ENCODE measurements at places on chromosomes 7 and 10.

- no peak for DNase-seq
These were observed 699 bp downstream of the GHITM start for GRCh38 chr10:84140036-84140379.

DNA sequence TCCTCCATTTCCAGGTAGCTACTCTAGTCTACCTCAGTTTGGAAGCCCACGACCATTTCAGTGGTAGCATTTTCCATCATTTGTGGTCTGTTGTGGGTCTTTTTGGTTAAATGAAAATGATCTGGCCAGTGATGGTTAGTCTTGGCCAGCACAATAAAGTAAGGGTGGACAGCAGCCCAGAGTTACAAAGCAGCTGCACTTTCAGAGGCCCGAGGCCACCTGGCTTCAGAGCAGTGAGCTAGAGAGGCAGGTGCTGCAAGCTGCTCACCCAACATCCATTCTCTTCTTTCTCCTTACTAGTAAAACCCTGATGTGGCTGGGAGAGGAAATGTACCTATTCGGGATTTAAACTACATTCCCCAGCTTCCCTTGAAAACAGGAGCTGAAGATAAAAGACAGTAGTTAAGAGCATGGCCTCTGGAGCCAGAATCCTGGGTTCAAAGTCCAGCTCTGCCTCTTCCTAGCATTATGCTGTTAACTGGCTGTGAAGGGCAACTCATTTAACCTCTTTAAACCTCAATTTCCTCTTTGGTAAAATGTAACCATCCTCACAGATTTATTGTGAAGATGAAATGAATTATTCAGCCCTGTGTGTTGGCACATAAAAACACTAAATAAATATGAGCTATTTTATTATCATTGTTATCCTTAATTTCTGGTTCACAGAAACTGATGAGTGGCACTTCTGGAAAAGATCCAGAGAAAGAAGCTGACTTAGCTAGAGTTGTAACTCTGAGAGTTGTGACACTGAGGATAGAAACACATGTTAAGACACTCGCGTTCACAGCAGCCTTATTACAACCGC lies 517.4 kb downstream of the PARD3 start:
- no peak for DNase-seq

- DNase-seq: no peak
These were observed 256.0 kb upstream of the ZMIZ1 start for GRCh38 chr10:78812571-78813318.

GRCh38 chr7:15104411-15105092 lies 202.0 kb upstream of the DGKB start:
- DNase-seq: no peak

GRCh38 chr10:60978287-60979115 lies 34.5 kb upstream of the RHOBTB1 start:
- no peak for DNase-seq

GRCh38 chr10:68666280-68666760 lies 54.7 kb upstream of the CCAR1 start:
- no peak for DNase-seq

- no peak for DNase-seq
These were observed 18.6 kb upstream of the DNAJB6 start for GRCh38 chr7:157318015-157318706.

- DNase-seq: no peak
These were observed 70.6 kb downstream of the STK17A start for GRCh38 chr7:43653466-43653865.

DNA sequence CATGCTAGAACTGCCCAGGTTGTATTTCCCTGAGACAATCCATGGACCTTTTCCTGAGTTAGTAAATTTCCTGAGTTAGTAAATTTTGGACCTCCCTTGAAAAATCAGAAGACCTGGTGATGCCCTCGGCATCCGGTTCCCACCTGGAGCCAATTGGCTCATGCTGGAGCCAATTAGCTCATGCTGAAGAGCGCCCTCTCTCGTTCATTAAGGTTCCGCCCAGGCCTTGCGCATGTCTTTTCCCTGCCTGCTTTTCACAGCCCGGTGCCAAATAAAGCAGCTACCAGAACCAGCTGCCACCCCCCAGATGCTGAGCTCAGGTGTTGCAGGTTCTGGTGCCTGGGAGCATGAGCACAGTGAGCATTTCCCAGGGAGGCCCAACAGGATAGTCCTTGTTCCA lies 96.2 kb downstream of the APBB1IP start:
- peak; percentile 2 for DNase-seq

DNA sequence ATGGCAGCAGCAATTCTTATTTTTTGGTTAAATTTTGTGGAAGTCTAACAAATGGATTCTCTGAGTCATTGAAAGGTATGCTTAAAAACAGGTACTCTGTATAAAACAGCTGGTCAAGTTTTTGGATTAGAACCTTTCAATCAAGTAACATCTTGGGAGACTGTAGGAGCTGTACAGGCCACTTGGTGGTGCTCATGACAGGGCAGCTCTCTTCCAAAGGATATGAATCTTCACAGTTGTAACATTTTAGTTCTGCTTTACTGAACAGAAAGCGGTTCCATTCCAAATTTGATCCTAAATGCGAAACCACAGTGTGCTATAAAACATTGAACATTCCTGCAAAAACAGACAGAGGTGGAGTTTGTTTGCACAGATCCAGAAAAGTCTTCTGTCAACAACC lies 44.5 kb upstream of the AGR3 start:
- DNase-seq: no peak
